ENCODE measurements at places on chromosomes 13 and 19. TPM values are rescaled to one million over a fixed set of nuclear protein-coding genes. Genes with fewer than 3 reads are reported as not detected.

The CYSLTR2 gene
- 1.9 TPM for total RNA-seq

The KLHL1 gene
- 60.7 TPM for total RNA-seq

The DCT gene
- 0.63 TPM for total RNA-seq

The S1PR4 gene
- total RNA-seq, result 0.31 TPM

The ZNF564 gene
- total RNA-seq, result 36.9 TPM
